ENCODE measurements at places on chromosomes 11 and 22.
A peak's percentile ranks its signal among the peaks of the same experiment; 100 is the strongest.

DNA sequence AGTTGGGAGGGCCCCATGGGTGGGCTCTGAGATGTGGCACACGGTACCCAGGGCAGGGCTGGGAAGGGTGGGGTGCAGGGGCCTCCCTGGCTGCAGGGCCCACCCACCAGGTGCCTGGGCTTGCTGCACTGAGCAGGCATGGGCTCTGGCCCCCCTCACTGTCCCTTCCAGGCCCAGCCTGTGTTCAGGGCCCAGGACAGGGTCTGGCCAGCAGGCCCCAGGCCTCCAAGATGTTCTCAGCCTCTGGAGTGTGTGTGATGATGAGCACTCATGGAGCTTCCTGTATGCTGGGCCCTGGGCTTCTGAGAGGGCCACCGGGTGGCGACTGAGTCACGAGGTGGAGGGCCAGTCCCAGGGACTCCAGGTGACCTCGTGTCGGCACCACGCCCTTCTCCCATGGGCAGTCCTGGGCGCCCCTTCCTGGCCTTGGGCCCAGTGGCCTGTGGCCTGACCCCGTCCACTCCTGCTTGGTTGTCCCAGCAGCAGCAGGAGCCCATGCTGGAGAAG lies 55.9 kb upstream of the CCDC188 start:
- peak; percentile 59 for DNase-seq

DNA sequence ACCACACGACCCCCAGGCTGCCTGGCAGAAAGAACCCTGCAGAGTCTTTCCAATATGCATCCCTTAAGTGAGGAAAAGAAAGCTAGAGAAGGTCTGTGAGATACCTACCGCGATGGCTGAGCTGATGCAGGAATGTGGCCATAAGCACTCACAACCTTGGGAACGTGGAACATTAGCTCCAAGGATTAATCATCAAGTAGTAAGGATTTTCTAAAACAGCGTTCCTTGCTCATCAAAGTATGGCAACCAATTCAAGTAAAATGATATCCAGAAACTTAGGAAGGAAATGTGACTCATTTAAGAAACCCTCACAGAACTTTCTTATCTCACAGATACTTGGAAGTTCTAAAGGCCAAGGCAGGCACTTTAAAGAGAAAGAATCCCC lies 12.8 kb downstream of the PACSIN2 start:
- DNase-seq, result peak; percentile 47

- DNase-seq, result no peak
Measured at GRCh38 chr11:101567071-101567470, 16.7 kb downstream of the TRPC6 start.

- DNase-seq, result peak; percentile 79
Measured at GRCh38 chr11:46537537-46538295, 56.1 kb downstream of the AMBRA1 start.

- peak; percentile 73 for DNase-seq
Measured at GRCh38 chr11:6531267-6531752, 34.2 kb downstream of the DNHD1 start.

- DNase-seq, result peak; percentile 48
Measured at GRCh38 chr11:84089072-84090057, 803.2 kb upstream of the CCDC90B start.

- no peak for DNase-seq
Measured at GRCh38 chr11:103528596-103528995, 419.4 kb downstream of the DYNC2H1 start.

- peak; percentile 59 for DNase-seq
Measured at GRCh38 chr22:27879923-27880322, 39.1 kb downstream of the PITPNB start.

- DNase-seq, result no peak
Measured at GRCh38 chr22:28282405-28283067, 363.5 kb upstream of the PITPNB start.

DNA sequence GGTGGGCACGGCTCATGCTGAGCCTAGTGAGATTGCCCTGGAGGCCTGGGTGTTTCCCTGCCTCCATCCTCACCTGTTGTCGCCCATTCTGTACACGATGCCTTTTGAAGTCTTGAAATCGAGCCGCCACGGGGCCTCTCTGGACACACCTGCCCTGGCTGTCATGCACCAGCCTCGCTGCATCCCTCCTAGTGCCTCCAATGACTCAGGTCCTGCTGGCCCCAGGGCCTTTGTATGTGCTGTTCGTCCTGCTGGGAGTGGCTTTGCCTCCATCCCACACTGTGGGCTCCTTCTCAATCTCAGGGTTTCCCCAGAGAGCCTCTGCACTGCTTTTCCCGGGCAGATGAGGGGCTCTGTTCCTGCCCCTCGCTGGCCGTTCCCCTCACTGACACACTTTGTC lies 8.9 kb upstream of the MYEOV start:
- DNase-seq, result no peak

GRCh38 chr11:34331329-34331728 lies 26.5 kb downstream of the ABTB2 start:
- no peak for DNase-seq

GRCh38 chr11:39810358-39810757 lies 1649.1 kb downstream of the LRRC4C start:
- DNase-seq, result peak; percentile 65

DNA sequence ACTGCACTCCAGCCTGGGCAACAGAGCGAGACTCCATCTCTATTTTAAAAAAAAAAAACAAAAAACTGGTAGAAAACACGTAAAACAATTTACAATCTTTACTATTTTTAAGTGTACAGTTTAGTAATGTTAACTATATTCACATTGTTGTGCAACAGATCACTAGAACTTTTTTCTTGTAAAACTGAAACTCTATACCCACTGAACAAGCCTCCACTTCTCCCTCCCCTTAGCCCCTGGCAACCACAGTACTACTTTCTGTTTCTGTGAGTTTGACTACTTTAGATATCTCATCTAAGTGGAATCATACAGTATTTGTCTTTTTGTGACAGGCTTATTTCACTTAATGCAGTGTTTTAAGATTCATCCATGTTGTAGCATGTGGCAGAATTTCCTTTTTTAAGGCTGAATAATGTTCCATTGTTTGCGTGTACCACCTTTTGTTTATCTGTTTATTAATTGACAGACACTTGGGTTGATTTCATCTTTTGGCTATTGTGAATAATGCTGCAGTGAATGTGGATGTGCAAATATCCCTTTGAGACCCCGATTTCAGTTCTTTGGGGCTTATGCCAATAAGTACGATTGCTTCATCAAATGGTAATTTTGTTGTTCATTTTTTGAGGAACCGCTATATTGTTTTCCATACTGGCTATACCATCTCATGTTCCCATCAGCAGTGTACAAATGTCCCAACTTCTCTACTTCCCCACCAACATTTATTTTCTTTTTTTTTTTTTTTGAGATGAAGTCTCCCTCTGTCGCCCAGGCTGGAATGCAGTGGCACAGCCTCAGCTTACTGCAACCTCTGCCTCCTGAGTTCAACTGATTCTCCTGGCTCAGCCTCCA lies 11.0 kb downstream of the DDB2 start:
- DNase-seq, result peak; percentile 32

DNA sequence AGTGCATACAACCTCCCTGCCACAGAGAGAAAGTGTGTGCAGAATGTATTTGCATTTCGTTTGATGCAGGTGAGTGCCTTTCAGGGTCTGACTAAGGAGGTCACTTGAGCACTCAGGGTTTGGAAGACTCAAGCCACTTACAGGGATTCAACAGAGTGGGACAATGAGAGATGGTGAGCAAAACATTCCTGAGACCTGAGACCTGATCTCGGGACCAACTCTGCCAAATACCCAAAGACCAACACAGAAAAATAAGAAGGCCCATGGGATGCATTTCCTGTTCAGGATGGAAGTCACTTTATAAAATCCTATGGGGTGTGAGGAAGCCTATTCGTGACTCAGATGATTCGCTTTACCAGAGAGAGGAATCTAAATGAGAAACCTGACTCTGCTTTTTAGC lies 65.2 kb upstream of the LARGE1 start:
- DNase-seq, result no peak

DNA sequence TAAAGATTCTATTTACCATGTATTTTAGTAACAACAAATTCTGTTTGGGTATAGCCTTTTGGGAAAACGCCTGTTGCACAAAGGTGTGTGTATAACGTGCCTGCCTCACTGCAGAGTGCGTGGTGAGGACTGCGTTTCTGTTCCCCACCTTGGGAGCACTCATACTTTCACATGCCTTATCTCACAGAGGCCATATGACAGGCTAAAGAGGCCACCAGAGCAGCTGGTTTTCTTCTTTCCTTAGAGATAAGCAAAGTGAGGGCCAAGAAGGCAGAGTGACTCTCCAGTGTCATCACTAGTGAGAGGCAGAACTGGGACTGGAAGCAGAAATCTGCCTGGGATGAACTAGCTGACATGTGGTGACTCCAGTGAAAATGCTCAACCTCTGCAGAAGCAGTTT lies 369.2 kb upstream of the NARS2 start:
- DNase-seq, result peak; percentile 99

- DNase-seq, result no peak
Measured at GRCh38 chr11:655036-655726, 18.1 kb downstream of the DRD4 start.

GRCh38 chr11:62146476-62147200 lies 22.8 kb downstream of the INCENP start:
- no peak for DNase-seq

DNA sequence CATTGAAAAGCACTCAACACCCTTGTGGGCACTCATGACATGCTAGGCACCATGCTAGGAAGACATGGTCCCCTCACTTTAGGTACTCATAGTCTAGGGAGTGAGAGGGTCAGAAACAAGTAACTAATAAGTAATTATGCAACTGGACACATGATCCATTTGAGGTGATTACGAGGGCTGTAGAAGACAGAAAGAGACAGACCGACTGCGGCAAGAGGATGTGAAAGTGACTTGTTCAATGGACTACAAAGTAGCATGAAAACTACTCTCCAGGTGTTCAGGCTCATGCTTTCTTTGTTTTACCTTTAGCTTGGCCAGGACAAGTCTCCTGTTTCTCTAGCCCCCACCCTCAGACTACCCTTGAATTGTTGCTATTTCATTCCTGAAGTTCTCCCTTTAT lies 310.8 kb upstream of the SORL1-AS1 start:
- no peak for DNase-seq

- DNase-seq, result no peak
Measured at GRCh38 chr22:48920776-48921241, 906.9 kb downstream of the BRD1 start.

- DNase-seq, result no peak
Measured at GRCh38 chr11:123093739-123094138, 31.8 kb upstream of the HSPA8 start.

GRCh38 chr11:100922121-100922520 lies 207.5 kb downstream of the PGR start:
- no peak for DNase-seq

DNA sequence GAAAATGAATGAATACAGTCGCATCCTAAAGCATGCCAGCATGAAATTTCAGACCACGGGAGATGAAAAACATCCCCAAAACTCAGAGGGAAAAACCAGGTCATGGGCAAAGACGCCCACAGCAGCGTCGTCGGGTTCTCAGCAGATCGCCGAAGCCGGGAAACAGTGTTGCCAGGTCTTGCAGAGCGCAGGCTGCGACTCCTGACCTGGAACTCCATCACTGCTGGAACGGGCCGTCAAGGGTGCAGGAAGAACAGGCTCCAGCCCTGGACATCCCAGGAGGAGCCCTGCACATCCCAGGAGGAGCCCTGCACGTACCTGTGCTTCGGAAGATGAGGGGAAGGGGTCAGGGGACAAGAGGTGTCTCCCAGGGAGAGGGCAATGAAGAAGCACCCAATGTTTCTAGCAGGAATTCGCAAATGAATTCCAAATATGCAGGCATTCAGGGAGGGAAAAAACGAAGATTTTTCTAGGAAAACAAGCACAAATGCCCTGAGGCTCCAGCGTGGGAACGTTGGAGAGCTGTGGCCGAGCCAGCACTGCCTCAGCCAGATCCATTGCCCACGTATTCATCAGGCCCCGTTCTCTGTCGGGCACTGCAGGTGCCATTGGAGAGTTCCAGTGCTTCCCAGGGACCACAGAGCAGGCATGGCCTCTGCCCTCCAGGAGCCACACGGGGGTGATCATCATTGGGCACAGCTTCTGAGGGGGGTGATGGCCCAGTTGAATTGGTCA lies 1110.4 kb downstream of the BRD1 start:
- no peak for DNase-seq

- no peak for DNase-seq
Measured at GRCh38 chr11:35735903-35736302, 73.3 kb downstream of the TRIM44 start.

- peak; percentile 25 for DNase-seq
Measured at GRCh38 chr22:38733329-38733723, 22.5 kb downstream of the SUN2 start.

DNA sequence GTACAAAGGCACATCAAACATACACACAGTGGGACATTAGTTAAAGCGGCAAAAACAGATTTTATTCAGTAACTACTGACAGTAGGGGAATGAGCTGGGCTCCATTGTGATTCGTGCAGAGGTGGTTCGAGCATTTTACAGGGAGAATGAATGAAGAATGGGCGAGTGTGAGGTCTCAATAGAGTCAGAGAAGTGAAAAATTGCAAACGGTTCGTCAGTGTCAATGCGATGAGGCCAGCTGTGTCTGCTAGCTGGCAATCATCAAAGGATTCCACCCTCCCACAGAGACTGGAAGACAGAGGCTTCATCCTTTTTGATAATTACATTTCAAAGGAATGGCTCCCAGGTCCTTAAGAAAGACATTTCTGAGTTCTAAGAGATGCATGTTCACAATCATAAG lies 17.4 kb downstream of the OR4D9 start:
- no peak for DNase-seq

DNA sequence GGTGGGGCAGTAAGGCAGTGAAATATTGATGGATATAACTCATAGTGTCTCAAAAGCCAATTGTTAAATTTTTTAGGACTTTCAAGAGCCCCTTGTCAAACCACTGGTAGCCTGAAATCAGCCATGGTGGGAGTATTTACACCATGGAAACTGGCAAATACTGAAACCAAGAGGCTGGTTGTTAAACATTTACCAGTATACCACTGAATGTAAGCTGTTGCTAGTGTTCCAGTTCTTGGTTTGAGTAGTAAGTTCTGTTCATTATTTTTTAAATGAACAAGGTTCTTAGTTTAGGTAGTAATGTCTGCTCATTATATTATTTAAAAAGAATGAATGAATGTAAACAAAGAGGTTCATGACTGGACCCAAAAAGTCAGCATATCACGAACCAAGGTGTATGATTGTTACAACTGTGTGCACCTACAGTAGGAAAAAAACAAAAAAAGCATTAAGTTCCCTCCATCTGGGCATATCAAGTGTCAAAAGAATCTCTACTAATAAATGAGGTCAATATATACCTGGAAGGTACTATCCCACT lies 4.5 kb upstream of the EIF3F start:
- no peak for DNase-seq

- no peak for DNase-seq
Measured at GRCh38 chr11:96154802-96155520, 188.0 kb downstream of the MAML2 start.

Measured in OCI-M1 (cell line).